ENCODE measurements at places on chromosomes 13 and 19.

DNA sequence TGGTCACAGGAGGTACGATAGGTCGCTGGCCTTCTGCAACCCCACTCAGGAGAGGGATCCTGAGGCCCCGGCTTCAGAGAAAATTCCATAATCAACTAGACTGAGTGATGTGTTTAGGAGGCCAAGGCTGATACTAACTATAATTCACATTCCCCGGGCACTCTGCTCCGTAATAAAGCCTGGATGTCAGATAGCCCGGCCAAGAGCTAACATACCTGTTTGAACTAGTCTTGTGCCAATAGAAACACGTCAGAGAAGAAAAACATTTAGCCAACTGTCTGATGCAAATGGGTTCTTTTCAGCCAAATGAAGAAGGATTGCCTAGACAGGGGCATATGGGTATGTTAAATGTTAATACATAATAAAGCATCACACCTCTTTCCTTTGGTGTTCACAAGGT is 204.2 kb downstream of the TSHZ3 start:
- DNase-seq, result no peak

DNA sequence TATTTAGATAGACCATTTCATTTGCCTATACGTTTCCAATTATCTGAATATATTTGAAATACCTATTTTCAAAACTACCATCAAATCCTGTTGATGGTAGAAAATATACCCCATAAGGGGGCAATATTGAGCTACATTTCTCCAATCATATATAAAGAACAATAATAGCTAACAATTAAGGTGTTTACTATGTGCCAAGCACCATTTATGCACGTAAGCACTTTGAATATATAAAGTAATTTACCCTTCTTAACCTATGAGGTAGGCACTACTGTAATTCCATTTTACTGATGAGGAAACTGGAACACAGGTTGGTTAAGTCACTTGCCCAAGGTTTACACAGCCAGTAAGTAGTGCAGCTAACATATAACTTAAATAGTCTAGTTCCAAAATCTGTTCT is 79.2 kb downstream of the UBL3 start:
- DNase-seq, result peak; percentile 43

DNA sequence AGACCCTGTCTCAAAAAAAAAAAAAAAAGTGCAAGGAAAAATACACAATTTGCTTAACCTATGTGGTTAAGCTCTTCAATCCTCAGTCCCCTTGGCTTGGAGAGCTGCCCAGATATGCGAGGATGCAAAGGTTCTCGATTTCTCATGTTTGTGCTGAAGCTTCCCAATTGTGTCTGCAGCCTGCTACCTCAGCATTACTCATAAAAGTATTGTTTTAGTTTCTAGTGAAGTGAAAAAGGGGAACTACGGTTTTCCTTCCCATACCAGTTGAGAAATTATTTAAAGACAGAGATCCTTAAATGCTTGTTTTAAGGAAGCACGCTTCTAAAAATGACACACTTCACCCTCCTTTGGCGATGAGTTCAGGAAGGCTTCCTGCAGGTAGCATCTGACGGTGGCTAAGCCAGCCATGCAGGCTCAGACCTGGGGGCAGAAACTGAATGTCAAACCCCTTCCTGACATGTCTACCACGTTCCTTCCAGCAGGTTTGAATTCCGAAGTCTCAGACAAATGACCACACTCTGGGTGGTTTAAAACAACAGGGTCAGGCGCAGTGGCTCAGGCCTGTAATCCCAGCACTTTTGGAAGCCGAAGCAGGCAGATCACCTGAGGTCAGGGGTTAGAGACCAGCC is 47.9 kb downstream of the RUBCNL start:
- DNase-seq, result no peak

DNA sequence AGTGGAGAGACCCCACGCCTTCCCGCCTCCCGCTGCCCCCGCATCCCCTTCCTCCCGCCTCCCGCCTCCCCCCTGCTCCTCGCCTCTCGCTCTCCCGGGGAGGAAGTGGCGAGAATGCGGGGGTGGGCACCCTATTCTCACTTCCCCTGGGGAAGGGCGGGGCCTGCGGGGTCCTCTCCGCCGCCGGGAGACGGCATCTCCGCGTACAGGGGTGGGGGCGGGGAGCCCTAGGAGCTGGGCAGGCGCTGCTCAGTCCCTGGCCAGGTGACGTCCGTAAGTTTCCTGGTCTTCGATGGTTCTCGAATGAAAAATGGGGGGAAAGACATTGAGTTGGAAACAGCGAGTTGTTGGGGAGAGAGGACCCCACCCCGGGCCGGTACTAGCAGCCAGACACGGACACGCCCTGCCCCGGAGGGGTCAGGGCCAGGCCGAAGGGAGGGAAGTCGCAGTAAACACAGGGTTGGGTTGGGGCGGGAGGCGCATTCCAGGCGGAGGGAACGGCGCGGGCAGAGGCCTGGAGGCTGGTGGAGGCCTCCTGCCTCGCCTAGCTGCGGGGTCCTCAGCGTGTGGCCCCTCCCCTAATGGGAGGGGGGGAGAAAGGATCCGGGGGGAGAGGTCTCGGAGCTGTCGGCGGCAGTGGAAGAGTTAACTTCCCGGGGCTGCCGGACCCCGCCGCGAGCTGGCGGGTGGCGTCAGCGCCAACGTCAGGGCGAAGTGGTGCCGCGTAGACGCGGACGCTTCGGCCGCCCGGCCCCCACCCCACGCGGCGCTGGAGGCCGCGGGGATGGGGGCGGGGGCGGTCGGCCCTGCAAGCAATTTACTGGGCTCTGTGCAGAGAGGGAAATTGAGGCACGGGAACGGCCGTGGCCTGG is 10.4 kb upstream of the JUND start:
- DNase-seq, result peak; percentile 76

GRCh38 chr19:23273022-23273589 is 22.9 kb upstream of the ZNF724 start:
- peak; percentile 5 for DNase-seq

Measured in central memory CD4-positive, alpha-beta T cell (primary cell).